ENCODE measurements at places on chromosomes 1 and 21. TPM values are rescaled to one million over a fixed set of nuclear protein-coding genes. Genes with fewer than 3 reads are reported as not detected.
A peak's percentile ranks its signal among the peaks of the same experiment; 100 is the strongest.

- no peak for DNase-seq
These were observed 77.6 kb downstream of the RGL1 start for GRCh38 chr1:183882335-183883167.

- DNase-seq, result peak; percentile 24
These were observed 182.0 kb upstream of the C1orf87 start for GRCh38 chr1:60255565-60255964.

DNA sequence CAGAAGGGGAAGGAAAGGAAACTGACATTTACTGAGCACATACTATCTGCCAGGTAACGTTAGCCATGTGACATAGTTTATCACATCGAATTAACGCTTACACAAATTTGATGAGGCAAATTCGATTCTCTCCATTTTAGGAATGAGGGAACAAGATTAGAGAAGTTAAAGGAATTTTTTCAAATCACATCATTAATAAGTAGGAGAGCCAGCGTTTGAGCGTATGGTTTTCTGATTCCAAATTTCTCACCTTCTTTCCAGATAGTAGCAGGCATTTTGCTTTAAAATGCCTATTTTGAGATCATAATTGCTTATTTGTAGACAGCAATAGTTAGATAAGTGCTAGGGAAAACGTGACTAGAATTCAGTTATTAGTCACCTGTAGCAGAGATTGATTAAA is 19.3 kb downstream of the FMO3 start:
- DNase-seq, result no peak

DNA sequence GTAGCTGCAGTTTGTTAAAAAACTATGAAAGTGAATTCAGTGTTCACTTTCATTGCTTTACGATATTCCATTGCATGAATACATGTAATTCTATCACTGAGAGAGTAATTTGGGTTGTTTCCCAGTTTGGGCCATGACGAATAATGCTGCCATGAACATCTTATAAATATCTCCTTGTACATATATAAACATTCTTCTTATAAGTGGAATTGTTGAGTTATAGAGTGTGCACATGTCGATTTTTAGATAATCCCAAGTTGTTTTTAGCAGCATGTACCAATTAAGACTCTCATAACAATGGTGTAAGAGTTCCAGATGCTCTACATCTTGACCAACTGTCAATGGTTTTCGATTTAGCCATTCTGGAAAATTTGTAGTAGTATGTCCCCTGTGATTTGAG is 40.9 kb downstream of the ALG6 start:
- DNase-seq, result peak; percentile 92

GRCh38 chr1:55589671-55590297 is 374.6 kb upstream of the USP24 start:
- DNase-seq, result peak; percentile 44

DNA sequence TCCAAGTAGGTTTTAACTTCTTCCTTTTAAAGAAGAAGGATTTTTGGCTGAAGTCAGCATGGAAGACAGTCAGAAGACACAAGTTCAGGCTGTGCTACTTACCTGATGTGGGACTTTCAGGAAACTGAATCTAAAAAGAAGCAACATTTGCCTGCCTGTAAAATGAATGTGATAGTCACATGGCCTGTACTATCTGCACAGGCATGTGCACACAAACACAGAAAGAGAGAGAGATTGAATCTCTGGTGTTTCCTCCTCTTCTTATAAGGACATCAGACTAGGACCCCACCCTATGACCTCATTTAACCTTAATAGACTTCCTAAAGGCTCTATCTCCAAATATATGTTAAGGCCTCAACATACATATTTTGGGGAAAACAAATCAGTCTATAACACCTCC is 542.9 kb downstream of the PLPP3 start:
- no peak for DNase-seq

- no peak for DNase-seq
These were observed 75.1 kb downstream of the PGM1 start for GRCh38 chr1:63668298-63668697.

- DNase-seq, result no peak
These were observed 2.3 kb upstream of the PMVK start for GRCh38 chr1:154938604-154939399.

- peak; percentile 53 for DNase-seq
These were observed 107.6 kb downstream of the CCDC185 start for GRCh38 chr1:223500560-223501425.

DNA sequence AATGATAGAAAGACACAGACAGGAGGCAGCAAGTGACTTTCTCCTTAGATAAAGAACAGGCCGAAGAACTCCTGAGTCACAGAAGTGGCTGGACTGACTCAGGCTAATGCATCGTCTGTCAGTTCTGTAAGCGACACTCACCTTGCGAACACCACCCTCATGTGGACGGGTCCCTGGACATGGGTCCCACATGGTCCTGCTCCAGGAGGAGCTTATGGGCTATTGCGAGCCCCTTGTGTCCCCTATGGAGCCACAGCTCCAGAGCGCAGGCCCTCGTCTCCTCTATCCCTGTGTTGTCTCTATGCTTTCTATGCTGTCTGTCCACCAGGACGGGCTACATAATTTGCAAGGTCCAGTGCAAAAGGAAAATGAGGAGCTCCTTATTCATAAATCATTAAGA is 85.8 kb downstream of the TRABD2B start:
- no peak for DNase-seq

DNA sequence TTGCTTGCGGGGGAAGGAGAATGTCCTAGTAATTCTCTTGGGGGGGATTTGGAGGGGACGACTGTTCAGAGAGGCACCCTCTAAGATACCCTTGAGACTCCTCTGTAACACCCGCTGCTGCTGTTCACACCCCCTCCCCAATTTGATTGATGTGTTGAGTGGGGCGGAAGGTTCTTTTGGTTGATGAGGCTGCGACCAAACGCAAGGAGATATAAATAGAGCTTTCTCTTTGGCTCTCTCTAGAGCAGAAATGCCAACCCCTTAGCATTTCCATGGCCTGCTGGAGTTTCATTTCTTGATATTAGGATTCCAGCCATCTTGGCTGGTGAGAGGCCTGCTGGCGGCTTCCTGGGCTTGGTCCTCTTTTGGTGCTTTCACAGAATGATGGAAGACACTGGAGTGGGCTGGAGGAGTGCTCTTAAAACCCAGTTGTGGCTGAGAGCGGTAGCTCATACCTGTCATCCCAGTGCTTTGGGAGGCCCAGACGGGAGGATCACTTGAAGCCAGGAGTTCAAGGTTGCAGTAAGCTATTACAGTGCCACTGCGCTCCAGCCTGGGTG is 2.0 kb downstream of the PIK3CD start:
- no peak for DNase-seq

IVL gene
- not detected for total RNA-seq

RYR2 gene
- total RNA-seq, result 0.17 TPM

GBP5 gene
- under 0.01 TPM for total RNA-seq

PSRC1 gene
- 8.3 TPM for total RNA-seq

NPPB gene
- not detected for total RNA-seq
